Skin of body (tissue), 3 donors: ENCODE measurements at places on chromosomes 1 and 21. TPM values are rescaled to one million over a fixed set of nuclear protein-coding genes. Genes with fewer than 3 reads are reported as not detected.

Gene LCE1B
- total RNA-seq = 1.9 TPM

Gene NPR1
- total RNA-seq = 10.6 TPM

Gene HSD3B1
- 1.2 TPM for total RNA-seq

Gene AMY1A
- total RNA-seq = not detected

Gene SGIP1
- 1.9 TPM for total RNA-seq

Gene GPR153
- 17.4 TPM for total RNA-seq

Gene NBPF6
- total RNA-seq = not detected

Gene CELSR2
- total RNA-seq = 22.4 TPM

Gene CYP4B1
- 7.4 TPM for total RNA-seq

Gene SLC9A1
- total RNA-seq = 5.8 TPM

Gene LRRC3
- total RNA-seq = 1.7 TPM

Gene CCT3
- 173 TPM for total RNA-seq

Gene AMY2A
- not detected for total RNA-seq

Gene CELA3B
- total RNA-seq = not detected

Gene CSF3R
- 21.7 TPM for total RNA-seq

Gene AKNAD1
- 0.20 TPM for total RNA-seq

Gene PDC
- not detected for total RNA-seq

Gene ARHGAP29
- total RNA-seq = 67.1 TPM

Gene RTCA
- total RNA-seq = 23.7 TPM

Gene C1orf94
- total RNA-seq = 0.10 TPM

Gene IGSF3
- total RNA-seq = 47.0 TPM

Gene ALPL
- total RNA-seq = 4.0 TPM

Gene TDRD5
- total RNA-seq = 0.59 TPM

Gene MAD2L2
- 21.6 TPM for total RNA-seq

Gene CRNN
- 4.3 TPM for total RNA-seq

Gene GUCA2A
- not detected for total RNA-seq

Gene KRTAP8-1
- total RNA-seq = 2.5 TPM

Gene ATP6V0B
- 58.6 TPM for total RNA-seq

Gene TRNP1
- total RNA-seq = 4.0 TPM

Gene BACE2
- total RNA-seq = 53.2 TPM

Gene CLEC20A
- total RNA-seq = not detected

Gene CYP4Z1
- total RNA-seq = 0.39 TPM

Gene CFAP74
- total RNA-seq = 0.49 TPM

Gene NPL
- 48.0 TPM for total RNA-seq

Gene PLK3
- 26.1 TPM for total RNA-seq

Gene RHBDL2
- 2.2 TPM for total RNA-seq

Gene DOCK7
- total RNA-seq = 99.1 TPM

Gene FCGR3B
- 14.3 TPM for total RNA-seq

Gene TMPRSS3
- total RNA-seq = 0.30 TPM
